ENCODE measurements at places on chromosomes 11 and 22.
A peak's percentile ranks its signal among the peaks of the same experiment; 100 is the strongest.

DNA sequence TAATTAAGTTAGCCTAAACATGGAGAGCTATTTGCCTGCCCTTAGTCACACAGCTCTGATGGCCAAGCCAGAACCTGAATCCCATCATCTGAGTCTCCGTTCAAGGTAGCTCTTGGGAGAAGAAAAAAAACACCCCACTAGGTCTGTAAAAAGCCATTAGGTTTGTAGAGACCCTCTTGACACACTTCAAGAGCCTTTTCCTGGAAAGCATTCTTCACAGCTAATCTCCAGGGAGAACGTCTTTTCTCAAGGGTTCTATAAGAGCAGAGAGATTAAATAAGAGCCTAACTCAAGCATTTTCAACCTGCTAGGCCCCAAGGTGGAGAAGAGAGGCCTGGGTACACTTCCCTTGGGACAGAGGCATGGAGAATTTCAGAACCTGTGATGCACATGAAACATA, 61.6 kb upstream of the NAV2 start:
- DNase-seq = no peak

- peak; percentile 83 for DNase-seq
Observed at GRCh38 chr11:25981998-25982397, 349.9 kb upstream of the ANO3 start.

DNA sequence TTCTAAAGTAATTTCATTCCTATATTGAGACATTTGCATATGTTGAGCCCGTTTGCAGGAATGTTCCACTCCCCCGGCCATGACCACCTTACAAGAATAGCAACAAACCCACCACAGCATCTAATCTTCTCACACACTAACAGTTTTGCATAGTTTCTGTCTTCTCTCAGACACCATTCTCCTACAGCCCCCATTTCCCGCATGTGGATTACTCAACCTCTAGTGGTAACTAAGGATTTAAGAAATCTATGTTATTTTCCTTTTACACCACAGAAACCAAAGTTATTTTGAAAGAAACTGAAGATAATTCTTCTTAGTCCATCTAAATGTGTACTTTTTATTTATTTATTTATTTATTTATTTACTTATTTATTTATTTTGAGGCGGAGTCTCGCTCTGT, 2.3 kb downstream of the MS4A4E start:
- no peak for DNase-seq

DNA sequence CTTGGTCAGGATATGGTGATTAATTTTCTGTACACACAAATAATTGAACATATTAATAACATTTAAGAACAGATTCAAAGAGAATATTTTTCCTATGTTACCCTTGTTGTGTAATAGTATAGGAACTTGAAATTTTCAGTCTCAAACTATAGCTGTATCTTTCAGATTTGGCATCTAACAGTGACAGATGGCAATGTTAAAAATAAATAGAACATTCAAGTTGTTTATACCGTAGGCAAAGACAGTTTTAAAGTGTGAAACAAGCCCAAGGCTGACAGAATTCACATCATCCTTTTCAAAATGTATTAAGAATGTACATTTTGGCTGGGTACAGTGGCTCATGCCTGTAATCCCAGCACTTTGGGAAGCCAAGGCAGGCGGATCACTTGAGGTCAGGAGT, 92.6 kb upstream of the TP53AIP1 start:
- no peak for DNase-seq

GRCh38 chr11:26626346-26626745, 54.3 kb upstream of the MUC15 start:
- DNase-seq = no peak

- DNase-seq = peak; percentile 53
Observed at GRCh38 chr11:63937713-63938478, 906 bp upstream of the NAA40 start.

GRCh38 chr11:35178873-35179272, 39.9 kb downstream of the CD44 start:
- no peak for DNase-seq

DNA sequence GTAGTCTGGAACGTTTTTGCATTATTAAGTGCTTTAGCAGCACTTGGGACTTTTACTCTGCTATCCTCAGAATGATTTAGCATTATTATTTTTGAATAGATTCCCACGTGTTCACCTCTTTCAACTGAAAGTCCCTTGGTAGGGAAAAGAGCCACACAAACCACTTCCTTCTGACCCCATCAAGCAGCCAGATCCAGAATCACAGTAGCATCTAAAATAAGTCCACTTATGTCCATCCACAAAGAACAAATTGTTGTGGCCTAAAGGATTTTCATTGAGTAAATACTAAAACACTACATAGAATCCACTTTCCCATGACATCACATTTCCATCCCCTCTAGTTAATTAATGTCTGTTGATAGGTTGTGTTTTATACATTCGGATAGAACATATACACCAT, 381.7 kb downstream of the AASDHPPT start:
- no peak for DNase-seq

DNA sequence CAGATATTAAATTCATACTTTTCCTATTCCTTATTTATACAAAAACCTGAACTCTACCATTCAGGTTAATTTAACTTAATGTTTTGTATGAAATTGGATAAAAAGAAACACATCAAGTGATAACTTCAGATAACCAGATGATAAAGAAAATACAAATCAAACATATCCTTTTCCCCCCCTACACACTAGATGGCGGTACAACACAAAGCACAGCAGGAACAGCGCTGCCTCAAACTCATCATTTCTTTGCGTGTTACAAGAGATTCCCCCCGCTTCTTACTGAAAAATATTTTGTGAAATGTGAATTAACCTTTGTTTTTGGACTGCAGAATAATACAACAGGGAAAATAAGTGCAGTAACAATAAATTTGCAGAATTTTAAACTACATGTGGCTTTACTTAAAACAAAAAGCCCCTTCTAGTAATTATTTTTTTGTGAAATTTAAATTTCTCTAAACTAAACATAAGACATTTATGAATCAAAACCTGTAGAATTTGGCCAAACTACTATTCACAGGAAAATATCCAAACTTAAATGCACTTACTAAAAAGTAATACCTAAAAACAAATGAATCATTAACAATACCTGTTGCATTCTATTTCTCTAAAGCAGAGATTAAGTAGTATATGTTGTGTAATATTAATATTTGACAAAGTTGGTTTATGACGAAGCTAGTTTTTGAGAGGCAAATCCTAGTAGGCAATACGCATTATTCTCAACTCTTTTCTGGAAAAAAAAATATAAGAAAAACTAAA, 74.4 kb downstream of the ARHGAP32 start:
- peak; percentile 79 for DNase-seq

DNA sequence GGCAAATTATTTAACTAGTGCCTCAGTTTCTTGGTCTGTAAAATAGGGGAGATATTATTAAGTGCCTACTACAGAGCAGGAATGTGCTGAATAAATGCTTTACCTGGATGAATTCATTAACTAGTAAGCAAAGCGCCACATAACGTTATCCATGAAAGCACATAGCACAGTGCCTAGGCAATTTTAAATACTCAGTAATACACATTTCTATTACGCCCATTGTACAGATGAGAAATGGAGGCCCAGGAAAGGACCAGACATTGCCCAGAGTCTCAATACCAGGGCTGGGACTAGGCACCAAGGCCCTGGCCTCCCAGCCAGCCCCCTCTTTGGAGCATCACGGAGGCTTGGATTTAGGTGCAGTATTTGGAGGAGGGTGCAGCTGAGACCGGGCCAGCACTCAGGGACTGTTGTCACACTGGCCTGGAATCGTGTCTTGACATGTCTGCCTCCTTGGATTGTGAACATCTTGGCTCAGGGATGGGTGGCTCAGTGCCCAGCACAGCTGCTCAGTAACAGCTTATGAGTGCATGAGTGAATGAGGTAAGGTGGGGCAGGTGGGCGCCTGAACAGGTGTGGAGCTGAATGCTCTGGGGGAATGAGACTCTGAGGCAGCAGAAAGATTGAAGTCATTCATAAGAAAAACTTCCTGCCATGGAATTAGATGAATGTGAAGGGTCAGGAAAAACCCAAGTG, 42.1 kb upstream of the TPBGL start:
- DNase-seq = no peak

GRCh38 chr11:103228807-103229206, 119.6 kb downstream of the DYNC2H1 start:
- no peak for DNase-seq

- DNase-seq = no peak
Observed at GRCh38 chr22:37999236-37999635, 14.9 kb upstream of the SOX10 start.

- no peak for DNase-seq
Observed at GRCh38 chr11:128532572-128533091, 54.7 kb downstream of the ETS1 start.

- no peak for DNase-seq
Observed at GRCh38 chr11:76369406-76369805, 11.5 kb downstream of the THAP12 start.

DNA sequence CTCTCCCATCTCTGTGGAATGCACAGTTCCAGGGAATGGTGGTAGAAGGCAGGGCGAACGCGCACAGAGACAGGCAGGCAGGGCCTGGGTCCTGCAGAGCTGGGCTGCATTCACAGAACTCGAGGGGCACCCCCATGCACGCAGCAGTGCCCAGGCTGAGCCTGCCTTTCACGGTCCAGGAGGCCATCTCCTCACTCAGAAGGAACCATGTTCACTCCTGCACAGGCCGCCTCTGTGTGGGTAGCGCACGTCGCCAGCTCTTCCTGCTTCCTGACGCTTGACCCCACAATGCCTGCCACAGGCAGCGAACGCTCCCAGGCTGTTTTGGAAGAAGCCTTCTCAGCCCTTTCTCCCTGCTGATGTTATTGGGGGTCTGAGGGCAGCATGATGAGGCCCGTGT, 98.8 kb upstream of the BID start:
- no peak for DNase-seq

DNA sequence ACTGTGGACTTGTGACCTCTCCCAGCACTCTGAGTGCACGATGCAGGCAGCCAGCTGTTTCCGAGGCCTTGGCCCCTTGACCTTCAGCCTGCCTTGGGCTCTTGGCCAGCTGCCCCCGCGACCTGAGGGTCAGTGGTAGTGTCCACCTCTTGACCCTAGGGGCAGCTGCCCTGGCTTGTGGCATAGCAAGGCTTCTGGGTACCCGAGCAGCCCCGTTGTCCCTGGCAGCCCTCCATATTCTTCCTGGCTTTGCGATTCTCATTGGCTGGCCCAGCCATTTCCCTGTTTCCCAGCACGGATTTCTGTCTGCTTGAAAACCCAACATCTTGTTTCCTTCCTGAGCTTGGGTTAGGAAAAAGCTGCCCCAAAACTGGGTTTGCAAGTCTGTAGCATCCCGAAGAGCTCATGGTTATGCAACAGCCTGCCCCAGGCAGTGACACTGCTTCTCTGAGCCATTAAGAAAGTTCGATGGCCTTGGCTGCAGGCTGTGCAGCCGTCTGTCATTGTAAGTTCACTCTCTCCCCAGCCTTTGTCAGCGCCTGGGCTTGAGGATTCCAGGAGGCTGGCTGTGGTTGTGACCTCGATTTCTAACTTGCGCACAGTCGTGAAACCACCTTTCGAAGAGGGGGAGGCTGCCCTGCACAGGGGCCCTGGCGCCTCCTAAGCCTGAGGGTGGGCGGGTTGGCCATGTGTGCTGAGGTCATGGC, 48.8 kb downstream of the FBLN1 start:
- DNase-seq = no peak

DNA sequence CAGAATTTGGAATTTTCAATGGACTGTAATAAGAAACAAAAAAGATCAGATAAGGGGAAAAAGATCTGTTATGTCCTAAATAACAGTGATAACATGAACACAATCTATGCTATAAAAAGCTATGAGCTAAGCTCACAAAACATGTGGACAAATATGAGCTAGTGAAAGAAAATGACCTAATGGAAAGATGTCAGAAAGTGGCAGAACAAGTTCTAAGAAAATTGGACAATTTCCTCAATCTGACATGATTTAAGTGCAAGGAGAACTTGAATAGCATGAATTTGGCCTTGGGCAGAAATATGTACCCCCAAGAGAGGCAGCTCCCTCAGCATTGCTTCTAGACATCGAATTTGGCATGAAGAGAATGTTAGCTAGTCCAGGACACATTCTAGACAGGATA, 212.0 kb upstream of the PGR start:
- DNase-seq = no peak

DNA sequence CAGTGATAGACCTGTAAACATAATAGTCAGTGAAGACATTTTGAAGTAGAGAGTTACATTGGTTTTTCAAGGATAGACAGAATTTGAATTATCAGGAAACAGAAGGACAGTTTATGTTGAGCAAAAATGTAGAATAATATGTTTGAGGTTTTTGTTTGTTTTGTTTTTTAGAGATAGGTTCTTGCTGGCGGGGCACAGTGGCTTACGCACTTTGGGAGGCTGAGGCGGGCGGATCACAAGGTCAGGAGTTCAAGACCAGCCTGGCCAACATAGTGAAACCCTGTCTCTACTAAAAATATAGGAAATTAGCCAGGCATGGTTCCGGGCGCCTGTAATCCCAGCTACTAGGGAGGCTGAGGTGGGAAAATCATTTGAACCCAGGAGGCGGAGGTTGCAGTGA, 35.6 kb downstream of the BCL2L13 start:
- no peak for DNase-seq

DNA sequence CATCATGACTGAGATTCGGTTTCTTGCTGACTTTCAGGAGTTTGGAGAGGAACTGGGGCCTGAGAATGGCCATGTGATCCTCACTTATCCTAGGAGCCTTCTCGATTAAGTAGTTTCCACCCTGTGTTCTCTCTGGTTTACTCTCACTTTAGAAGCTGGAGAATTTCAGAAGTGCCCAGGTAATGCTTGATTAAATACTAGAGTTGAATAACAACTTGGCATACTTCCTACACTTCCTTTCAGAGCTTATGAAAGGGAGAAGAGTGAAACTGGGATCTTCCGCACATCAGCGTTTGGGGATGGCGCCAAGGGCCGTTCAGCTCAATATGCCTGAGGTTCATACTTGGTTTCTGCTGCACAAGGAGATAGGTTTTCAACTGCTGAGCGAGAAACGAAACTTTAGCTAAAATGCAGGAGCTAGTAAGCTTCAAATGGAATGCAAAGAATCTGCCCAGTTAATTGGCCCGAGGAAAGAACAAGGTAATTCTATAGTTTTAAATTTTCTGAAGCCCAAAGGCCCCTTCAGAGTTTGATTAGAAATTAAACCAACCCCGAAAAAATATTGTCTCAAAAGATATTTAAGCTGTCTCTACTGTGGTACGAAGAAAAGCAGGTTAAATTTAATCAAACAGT, 823 bp upstream of the MUC15 start:
- no peak for DNase-seq

- no peak for DNase-seq
Observed at GRCh38 chr22:20569059-20570058, 61.9 kb downstream of the MED15 start.

GRCh38 chr11:48033918-48034341, 53.6 kb downstream of the PTPRJ start:
- DNase-seq = no peak

- DNase-seq = peak; percentile 83
Observed at GRCh38 chr11:64870176-64870892, 8.1 kb downstream of the EHD1 start.

DNA sequence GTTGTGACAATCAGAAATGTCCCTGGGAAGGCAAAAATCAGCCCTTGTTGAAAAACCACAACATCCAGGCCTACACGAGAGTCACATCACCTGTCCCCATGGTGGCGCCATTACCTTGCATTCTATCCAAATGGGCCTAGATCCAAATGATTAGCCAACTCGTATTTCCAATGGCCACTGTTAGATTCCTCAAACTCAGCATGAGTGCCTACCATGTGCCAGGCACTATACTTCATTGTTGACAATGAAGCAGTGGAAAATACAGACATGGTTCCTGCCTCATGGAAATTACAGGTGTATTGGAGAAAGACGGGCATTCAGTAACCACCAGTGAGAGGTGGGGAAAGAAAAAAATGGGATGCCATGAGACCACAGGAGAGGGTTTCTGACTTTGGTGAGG, 29.8 kb upstream of the CREB3L1 start:
- DNase-seq = peak; percentile 44

GRCh38 chr11:68925611-68926010, 21.9 kb downstream of the IGHMBP2 start:
- DNase-seq = peak; percentile 78

Measured in OCI-M1 (cell line).